H9 (cell line): ENCODE measurements at places on chromosomes 1 and 21.

DNA sequence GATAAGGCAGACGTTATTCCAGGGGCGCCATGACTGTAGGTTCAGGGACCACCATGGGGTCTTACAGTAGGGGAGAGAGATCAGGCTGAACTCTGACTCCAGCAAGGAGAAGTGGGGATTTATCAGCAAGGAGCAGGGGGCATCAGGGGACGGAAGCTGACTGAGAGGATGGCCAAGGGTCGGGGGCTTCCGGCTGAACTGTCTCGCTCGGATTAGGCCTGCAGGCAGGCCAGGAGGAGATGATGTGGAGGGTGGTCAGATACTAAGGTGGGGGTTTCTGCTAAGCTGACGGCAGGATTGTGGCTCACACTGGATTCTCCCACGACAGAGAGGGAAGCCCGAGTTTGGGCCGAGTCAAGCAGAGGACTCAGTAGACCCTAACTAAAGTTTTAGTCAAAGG, 186.9 kb upstream of the VAMP3 start:
- no peak overlapping the region for H3K27ac ChIP-seq
- H3K27me3 ChIP-seq: no peaks in the 10 kb centered on the region
- no peak overlapping the region for H3K4me3 ChIP-seq
- DNase-seq: no peak
- H3K36me3 ChIP-seq: no peaks in the 10 kb centered on the region
- H3K4me1 ChIP-seq: no peaks in the 10 kb centered on the region

DNA sequence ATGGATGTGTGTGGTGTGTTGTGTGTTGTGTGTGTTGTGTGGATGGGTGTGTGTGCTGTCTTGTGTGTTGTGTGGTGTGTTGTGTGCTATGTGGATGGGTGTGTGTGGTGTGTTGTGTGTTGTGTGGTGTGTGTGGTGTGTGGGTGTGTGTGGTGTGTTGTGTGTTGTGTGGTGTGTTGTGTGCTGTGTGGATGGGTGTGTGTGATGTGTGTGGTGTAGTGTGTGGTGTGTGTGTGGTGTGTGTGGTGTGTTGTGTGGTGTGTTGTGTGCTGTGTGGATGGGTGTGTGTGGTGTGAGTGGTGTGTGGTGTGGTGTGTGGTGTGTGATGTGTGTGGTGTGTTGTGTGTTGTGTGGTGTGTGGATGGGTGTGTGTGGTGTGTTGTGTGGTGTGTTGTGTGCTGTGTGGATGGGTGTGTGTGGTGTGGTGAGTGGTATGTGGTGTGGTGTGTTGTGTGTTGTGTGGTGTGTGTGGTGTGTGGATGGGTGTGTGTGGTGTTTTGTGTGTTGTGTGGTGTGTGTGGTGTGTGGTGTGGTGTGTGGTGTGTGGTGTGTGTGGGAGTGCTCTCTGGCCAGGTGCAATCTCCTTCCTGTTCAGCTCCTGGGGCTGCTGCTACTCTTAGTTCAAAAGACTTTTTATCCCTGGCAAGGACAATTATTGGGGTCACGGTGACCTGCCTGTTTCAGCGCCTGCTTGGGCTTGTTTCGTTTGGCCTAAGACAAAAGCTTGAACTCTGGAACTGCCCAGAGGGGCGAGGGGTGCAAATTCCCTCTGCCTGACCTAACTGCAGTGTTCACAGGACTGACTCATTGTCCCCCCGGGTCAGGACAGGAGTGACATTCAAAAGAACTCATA, 101.1 kb downstream of the UBIAD1 start:
- H3K27me3 ChIP-seq: no peaks in the 10 kb centered on the region
- no peak overlapping the region; the same call in 2 of the 3 replicates for H3K4me3 ChIP-seq
- H3K27ac ChIP-seq: no peak overlapping the region
- no peak for DNase-seq

DNA sequence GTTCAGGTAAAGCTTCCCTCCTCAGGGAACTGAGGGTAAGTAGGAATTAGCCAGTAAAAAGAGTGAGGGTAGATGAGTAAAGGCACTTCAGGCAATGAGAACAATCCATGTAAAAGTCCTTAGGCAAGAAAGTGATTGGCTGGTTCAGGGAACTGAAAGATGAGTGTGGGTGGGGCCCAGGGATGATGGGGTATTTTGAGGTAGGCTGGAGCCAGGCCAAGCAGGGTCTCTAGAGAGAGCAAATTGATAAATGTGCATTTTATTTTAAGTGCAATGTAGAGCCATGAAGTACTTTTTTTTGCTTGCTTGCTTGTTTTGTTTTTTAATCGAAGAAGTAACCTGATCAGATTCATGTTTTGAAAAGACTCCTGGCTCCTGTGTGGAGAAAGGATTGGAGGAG, 26.5 kb downstream of the OSBPL9 start:
- no peaks in the 10 kb centered on the region for H3K27me3 ChIP-seq
- H3K27ac ChIP-seq: no peak overlapping the region

DNA sequence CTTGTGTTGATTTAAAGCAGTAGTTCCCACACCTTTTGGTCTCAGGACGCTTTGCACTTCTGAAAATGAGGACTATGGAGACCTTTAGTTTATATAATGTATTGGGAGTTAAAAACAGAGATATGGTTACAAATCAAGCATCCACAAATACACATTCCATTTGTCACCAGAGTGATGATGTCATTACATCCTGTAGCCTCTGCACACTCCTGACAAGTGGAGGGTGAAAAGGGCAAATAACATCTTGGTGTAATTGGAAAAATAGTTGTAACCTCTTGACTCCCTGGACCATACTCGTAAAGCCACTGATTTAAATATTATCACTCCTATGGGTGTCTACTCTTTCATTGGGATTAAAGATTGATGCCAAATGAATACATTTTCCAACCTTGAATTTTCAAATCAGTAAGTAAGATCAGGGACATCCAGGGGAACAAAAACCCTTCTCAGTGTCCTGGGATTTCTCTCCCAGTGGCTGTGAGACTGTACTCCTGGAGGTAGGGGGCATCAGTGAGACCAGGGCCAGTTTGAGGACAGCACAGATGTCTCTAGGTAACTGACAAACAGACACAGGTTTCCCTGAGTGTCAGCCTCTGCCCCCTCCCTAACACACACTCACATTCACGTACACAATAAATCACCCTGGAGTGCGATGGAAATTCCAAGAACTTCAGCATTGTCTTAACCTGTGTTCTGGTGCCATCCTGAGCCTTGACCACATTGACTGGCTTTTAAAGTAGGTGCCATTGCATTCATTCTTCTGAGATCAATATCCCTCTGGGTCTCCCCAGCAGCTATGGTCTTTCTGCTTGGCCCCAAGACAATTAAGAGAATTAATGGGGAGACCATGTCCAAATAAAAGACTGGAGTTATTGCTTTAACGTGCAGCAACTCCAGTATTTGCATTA, 63.0 kb downstream of the NR5A2 start:
- H3K36me3 ChIP-seq: no peaks in the 10 kb centered on the region
- H3K4me3 ChIP-seq: no peak overlapping the region
- no peaks in the 10 kb centered on the region for H3K4me1 ChIP-seq
- peak; percentile 49 for DNase-seq

- no peak overlapping the region for H3K27ac ChIP-seq
- H3K4me3 ChIP-seq: no peak overlapping the region
- DNase-seq: no peak
- peaks cover 21% of the 10 kb centered on the region for H3K36me3 ChIP-seq
Measured at GRCh38 chr1:205272536-205272935, 44.8 kb downstream of the TMCC2 start.
